Astrocyte (in vitro differentiated cells and primary cell): ENCODE measurements at places on chromosomes 6 and 20. TPM values are rescaled to one million over a fixed set of nuclear protein-coding genes. Genes with fewer than 3 reads are reported as not detected.

Gene OR12D3
- total RNA-seq, result not detected in 2 replicates

Gene CNPY3
- total RNA-seq, result 37.1 and 37.4 TPM in 2 replicates

Gene GPX5
- total RNA-seq, result 4.3 and 6.6 TPM in 2 replicates

Gene MTO1
- 15.5 and 17.6 TPM in 2 replicates for total RNA-seq

Gene RARS2
- total RNA-seq, result 48.3 and 48.9 TPM in 2 replicates

Gene ARFRP1
- total RNA-seq, result 30.0 and 32.5 TPM in 2 replicates

Gene FOXA2
- total RNA-seq, result not detected in 2 replicates

Gene SCGN
- total RNA-seq, result not detected in 2 replicates

Gene RGS17
- 3.4 and 3.7 TPM in 2 replicates for total RNA-seq

Gene DDX43
- total RNA-seq, result not detected in 2 replicates

Gene HTR1E
- total RNA-seq, result not detected in 2 replicates

Gene SFTA2
- total RNA-seq, result not detected in 2 replicates

Gene TMC2
- not detected in 2 replicates for total RNA-seq

Gene HLA-G
- total RNA-seq, result 0.79 and 0.89 TPM in 2 replicates

Gene PROKR2
- total RNA-seq, result not detected in 2 replicates
